Epithelial cell of prostate (primary cell): ENCODE measurements at places on chromosomes 3 and 15.

DNA sequence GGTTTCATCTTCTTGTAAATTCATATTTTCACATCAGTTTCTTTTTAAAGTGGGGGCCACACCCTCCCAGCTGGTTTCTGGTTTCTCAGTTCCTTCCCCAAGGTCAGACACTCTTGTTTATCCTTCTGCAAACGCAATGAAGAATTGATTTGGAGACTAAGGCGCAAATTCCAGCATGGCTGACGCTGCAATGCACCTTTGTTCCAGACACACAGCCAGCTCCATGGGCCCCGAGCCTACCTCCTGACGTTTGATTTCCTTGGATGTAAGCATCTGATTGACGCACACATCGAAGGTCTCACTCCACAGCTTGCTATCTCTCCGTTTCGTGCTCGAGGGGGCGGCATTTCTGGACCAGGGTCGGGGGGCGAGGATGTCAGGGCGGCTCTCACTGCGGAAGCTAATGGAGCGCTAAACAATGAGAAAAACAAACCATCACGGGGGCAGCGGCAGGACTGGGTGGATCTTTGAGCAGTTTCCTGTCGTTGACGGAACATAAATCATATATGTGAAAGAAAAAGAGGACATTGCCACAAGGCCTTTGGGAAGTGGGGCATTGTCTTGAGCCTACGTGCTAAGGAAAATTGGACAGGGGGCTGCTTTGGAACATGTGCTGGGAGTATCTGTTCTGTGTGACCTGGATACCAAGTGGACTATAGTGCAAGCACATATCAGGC is 46.9 kb downstream of the ARHGEF3 start:
- DNase-seq = no peak

GRCh38 chr15:44529864-44530604 is 6.9 kb upstream of the EIF3J start:
- DNase-seq = no peak

DNA sequence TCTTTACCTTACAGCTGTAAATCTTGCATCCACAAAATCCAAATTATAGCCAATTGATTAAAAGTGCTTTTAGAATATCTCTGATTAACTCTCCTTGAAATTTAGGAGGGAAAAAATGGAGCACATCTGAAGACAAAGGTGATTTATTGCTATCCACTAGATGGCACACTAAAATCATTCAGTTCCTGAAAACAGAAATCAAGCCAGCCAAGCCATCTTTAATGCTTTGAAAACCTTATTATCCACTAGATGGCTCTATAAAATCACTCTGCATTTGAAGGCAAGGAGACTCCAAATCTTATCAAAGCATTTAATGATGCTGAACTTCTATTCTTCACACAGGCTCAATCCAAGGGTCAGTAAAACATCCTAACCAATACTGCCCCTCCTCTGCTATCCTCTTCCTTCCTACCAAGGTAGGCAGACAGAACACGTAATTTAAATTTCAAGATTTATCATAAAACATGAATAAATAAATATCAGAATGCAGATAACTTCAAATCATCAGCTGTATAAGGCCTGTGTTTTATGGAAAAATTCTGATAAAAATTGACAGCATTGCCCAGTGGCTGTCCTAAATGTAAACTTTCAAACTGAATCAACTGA is 48.4 kb downstream of the GOLIM4 start:
- DNase-seq = peak; percentile 31

GRCh38 chr3:120909602-120909878 is 1.5 kb downstream of the STXBP5L start:
- no peak for DNase-seq

DNA sequence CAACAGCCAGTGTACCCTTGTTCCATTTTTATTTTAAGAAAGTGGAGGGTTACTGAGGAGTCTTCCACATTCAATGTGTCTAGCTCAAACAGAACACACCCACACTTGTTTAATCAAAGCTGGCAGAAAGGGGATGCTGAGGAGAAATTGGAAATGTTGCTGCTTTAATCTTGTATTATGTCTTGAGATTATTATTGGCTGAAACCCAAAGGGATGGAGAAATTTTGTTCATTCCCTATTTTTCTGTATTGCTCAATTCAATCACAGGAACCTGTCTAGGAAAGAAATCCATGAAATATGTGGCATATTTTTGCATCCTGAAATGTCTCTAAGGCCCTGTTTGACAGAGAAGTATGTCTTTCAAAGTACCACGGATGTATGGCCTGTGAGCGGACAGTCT is 238.0 kb downstream of the MYRIP start:
- DNase-seq = no peak

GRCh38 chr3:136297826-136298225 is 47.7 kb downstream of the PCCB start:
- DNase-seq = no peak

GRCh38 chr3:147428754-147429153 is 19.6 kb downstream of the ZIC1 start:
- DNase-seq = no peak

- DNase-seq = no peak
Observed at GRCh38 chr15:91520850-91521249, 332.7 kb upstream of the SLCO3A1 start.

DNA sequence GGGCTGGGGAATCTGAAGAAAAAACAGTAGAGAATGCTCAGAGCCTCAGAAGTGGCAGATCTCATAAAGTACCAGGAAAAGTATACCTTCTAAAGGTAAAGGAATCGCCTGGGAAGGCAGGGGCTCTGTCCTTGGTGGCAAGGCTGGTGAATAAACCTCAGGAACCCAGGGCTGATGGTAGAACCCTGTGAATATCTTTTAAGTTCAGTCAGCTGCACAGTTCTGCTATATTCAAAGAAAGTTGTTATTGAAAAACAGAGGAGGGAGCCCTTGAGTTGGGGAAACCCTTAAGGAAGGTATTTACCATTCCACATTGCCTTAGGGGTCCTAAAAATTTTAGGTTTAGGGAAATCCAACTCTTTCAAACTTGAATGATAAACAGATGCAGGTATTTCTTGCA is 31.2 kb downstream of the ZPLD1 start:
- DNase-seq = no peak

GRCh38 chr3:3799173-3800079 is at the start of gene LRRN1:
TSS of gene LRRN1 (plus strand) at chr3:3799431. CDS start at chr3:3844642, 45,211 bp downstream.
- DNase-seq = no peak

DNA sequence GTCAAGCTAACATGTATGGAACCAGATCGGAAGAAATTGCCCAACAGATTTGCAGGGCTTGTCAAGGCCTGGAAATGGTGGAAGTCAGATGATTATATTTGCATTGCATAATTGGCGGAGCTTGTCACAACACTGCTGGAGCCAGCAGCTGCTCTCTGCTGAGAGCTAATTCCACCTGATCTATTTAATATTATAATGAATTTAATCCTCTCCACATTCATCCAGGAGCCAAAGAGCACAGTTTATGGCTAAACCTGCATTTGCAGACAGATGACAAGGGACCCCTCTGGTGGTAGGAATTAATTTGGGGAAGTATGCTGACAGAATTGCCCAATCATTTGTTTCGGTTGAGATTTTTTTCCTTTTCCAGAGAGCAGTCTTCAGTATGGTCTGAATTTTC is 730.2 kb downstream of the TUSC7 start:
- no peak for DNase-seq

DNA sequence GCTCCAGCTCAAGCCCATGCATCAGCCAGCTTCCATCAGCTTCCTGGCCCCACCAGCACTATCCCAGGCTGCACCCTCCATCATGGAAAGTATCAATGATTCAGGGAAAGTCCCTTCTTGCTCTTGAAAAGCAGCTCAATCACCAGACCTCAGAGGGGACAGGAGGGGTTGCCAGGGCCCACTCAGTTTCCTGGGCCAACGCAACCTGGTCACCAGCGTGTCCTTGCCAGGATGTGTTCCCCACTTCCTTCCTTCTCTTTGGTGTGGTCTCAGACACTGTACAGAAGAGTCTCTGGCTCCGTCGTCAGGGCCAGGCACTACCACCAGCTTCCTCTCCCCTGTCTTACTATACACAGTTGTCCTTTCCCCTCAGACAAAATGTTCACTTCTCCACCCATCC is 3.0 kb downstream of the HDC start:
- no peak for DNase-seq

GRCh38 chr3:150265305-150265704 is 142.8 kb upstream of the TSC22D2 start:
- DNase-seq = no peak

DNA sequence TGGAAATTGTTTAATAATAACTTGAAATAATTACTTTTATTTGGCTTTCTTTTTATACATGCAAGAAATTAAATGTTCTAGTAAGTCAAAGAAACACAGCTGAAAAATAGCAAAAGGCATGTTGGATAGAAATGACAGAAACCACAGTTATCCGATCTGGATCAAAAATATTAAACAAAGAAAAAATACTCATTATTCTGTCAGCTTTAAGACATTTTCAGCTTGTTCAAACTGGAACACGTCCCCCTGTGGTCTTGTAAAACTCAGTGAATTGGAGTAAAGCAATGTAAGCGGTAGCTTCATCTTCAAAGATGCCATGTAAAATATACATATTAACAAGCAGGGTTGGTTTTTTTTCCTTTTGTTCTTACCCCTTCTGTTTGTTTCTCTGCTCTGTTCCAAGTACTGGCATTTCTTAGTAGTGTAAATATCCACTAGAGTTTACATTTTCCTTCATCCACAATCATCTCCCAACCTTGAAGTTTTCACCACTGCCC is 223.4 kb downstream of the IGSF11 start:
- DNase-seq = no peak

- no peak for DNase-seq
Observed at GRCh38 chr3:141087076-141087777, 36.1 kb downstream of the SPSB4 start.

GRCh38 chr3:65672061-65672460 is 366.7 kb downstream of the MAGI1 start:
- DNase-seq = no peak

- DNase-seq = peak; percentile 49
Observed at GRCh38 chr15:73800662-73801345, 47.7 kb upstream of the INSYN1 start.

GRCh38 chr15:84949043-84949442 is 32.6 kb upstream of the PDE8A start:
- no peak for DNase-seq

- no peak for DNase-seq
Observed at GRCh38 chr3:39718674-39719595, 90.5 kb upstream of the MYRIP start.

- no peak for DNase-seq
Observed at GRCh38 chr15:28907338-28907960, 21.7 kb downstream of the APBA2 start.

DNA sequence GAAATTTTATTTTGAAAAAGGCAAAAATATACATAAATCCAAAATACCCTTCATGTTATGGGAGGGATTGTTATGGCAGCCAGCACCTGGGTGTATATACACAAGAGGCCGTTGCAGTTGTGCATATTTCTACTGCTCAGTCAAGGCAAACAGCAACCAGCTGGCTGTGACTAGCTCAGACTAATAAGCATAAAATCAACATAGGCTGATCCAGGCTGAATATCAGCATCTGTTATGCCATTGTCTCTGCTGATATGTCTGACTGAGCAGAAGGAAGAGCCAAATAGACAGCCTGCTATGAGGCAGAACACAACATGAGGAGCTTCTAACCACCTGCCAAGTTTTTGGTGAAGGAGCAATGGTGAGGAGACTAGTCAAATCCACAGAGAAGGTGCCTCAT is 457.5 kb upstream of the ALCAM start:
- DNase-seq = peak; percentile 50

- DNase-seq = no peak
Observed at GRCh38 chr15:39581242-39581792, 438 bp downstream of the THBS1 start.

- DNase-seq = no peak
Observed at GRCh38 chr3:142000325-142000870, 124.0 kb downstream of the ATP1B3 start.

GRCh38 chr15:28880680-28881079 is 5.1 kb upstream of the APBA2 start:
- DNase-seq = no peak

- no peak for DNase-seq
Observed at GRCh38 chr3:19526071-19526470, 377.8 kb downstream of the KCNH8 start.

DNA sequence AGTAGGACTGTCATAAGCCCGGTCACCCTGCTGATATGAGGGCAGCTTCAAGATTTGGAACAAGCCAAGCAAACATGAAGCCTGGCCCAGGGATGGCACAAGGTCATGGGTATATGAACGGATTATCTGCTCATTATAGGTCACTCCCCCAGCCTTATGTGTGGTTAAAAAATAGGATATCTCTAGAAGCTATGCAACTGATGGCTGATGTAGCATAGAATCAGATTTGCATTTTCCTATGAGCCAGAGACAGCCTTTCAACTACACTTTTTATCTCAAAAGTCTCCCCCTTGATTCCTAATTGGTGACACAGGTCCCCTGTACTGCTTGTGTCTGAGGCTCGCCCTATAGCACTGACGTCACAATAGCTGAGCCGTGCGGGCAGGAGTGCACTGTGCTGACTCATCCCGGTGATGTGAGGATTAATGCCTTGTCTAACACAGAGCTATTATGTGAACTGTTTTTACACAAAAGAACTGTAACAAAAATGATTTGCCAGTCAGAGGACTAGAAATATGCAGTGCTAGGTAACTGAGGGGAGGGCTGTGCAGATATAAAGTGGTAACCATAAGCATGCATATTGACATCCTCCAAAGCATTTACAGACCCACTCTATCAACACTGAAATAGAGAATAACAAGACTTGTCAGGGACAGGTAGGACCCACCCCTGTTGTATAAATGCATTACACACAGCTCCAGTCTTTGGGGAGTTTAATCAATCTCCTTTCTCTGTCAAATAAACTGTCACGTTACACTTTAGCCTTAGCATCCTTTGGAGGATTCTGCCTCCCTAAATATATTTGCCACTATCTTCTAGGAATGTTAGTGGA is 204.9 kb downstream of the TIGIT start:
- peak; percentile 72 for DNase-seq

- DNase-seq = no peak
Observed at GRCh38 chr15:87916208-87916607, 340.3 kb downstream of the NTRK3 start.

DNA sequence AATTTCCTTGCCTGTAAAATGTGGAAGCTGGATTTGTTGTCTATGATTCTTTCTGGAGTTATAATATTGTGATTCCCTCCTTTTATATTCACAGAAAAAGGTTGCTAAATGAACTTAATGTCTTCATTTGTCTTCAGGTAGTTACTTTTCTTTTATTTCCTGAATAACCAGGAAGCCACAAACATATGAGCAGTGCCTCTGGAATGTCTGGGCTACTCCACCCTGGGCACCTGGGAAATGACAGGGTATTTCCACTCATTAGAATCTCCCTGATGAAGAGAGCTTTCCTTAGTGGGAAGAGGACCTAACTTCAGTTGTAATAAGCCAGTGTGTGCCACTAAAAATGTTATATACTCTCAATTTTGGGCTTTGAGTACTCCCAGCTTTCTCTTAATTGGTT is 3.8 kb upstream of the SLMAP start:
- DNase-seq = peak; percentile 57

GRCh38 chr15:26098801-26099200 is 235.7 kb upstream of the ATP10A start:
- no peak for DNase-seq

GRCh38 chr3:104323226-104323625 is 1043.5 kb upstream of the ALCAM start:
- DNase-seq = no peak

- DNase-seq = no peak
Observed at GRCh38 chr15:57221134-57221533, 155.2 kb upstream of the CGNL1 start.
